ENCODE measurements at places on chromosomes 4 and X.
A peak's percentile ranks its signal among the peaks of the same experiment; 100 is the strongest.

DNA sequence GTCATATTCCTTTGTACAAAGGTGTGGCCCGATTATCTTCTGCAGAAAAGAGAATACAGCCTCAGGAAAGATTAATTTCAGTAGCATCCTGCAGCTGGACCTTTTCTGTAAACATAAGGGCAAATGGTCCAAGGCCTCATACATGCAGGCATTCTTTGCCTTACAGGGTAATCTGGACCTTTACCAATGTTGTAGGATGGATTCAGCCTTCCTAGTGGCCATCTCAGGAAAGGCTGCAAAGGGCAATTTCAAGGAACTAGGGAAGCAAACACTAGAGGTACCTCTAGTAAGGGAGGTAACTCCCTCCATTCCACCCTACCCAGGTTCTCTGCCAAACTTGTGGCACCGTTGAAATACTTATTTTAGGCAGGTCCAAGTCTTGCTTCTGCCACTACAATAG, 43.0 kb downstream of the UGT2B28 start:
- DNase-seq: no peak

DNA sequence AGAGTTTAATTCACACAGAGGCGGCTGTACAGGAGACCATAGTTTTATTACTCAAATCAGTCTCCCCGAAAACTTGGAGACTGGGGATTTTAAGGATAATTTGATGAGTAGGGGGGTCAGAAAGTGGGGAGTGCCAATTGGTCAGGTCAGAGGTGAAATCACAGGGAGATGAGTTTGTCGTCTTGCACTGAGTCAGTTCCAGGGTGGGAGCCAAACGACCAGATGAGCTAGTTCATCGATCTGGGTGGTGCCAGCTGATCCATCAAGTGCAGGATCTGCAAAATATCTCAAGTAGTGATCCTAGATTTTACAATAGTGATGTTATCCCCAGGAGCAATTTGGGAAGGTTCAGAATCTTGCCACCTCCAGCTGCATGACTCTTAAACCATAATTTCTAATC, 4.0 kb downstream of the ETFDH start:
- no peak for DNase-seq

DNA sequence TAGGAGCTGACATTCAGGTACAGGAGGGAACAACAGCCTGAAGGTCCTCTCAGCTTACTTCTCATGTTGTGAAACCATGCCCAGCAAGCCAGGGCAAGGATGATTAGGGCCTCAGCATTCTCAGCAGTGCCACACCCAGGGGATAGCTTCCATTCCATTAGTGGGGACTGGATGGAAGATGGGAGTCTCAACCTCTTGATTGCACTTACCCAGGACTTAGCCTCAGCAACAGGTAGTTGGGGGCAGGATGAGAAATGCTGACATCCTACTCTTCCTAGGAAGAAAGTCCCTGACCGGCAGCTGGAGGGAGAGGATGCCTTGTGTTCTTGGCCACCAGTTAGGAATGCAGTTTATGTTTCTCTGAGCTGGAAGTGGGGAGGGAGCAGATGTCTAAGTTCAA, 8.8 kb upstream of the BEX3 start:
- DNase-seq: no peak

DNA sequence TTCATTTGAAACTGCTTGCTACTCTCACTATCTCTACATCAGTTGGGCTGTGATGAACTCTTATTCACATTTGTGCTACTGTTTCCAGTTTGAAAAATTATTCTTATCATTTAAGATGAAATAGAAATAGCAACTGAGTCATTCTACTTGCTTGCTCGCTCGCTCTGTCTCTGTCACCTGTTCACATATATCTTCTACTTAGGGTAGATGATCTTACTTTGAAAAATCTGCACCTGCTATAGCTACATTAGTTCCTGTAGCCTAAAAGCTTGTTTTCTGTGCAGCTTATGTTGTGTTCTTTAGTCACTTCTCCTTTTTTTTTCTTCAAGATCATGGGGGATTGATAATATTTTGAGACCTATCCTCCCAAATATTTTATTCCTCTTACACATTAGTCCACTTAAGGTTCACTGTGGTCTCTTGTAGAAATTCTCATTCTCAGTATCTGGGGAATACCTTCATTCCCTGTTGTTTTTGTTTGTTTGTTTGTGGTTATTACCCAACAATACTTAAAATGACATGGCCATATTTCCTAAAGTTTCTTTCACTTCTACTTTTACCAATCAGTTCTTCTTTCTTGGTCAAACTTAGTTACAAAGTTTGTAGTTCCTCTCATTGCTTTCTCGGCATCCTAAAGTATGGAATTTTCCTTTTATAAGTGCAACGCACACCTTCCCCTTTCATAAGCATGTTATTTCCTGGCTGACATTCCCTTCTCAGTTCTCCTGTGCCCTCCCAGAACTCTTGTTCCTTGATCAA, 36.5 kb downstream of the CLCN5 start:
- no peak for DNase-seq

GRCh38 chr4:177369372-177369771, 59.7 kb downstream of the NEIL3 start:
- DNase-seq: no peak

DNA sequence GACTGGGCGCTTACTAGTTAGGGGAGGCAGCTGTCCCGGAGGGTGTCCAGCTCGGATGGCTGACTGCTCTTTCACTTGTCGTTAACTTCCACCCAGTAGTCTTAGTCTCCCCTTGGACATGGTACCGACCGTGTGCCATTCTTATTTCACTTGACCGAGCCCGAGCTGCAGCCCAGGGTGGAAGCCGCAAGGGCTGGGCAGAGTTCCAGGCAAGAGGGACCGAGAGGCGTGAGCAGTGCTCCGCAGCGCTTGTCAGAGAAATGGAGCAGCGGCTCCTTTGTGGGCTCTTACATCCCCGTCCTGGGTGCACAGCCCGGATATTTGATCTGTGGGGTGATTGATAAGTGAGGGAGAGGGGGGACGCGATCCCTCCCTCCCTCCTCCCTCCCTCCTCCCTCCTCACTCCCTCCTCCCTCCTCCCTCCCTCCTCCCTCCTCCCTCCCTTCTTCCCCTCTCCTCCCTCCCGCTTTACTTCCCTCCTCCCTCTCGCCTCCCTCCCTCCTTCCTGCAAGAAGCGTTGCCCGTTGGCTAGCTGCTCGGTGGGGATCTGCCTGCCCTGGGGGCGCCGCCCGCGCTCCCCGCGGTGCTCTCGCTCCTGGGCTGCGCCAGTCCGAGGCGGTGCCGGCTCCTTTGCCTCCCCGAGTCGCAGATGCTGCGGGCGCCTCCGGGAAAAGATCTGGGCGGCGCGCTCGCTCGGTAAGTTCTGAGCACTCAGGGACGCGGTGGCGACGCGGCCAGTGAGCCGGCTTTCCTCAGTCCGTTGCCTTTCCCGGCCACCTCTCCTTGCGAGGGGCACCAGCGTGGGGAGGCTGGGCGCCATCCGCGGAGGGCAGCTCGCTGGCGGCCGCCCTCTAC, at the start of gene SLITRK2:
Gene SLITRK2, plus strand, starts transcription at position 499 of the 855 bp plus-strand sequence. CDS start 4,597 bp downstream, outside the sequence.
- no peak for DNase-seq

DNA sequence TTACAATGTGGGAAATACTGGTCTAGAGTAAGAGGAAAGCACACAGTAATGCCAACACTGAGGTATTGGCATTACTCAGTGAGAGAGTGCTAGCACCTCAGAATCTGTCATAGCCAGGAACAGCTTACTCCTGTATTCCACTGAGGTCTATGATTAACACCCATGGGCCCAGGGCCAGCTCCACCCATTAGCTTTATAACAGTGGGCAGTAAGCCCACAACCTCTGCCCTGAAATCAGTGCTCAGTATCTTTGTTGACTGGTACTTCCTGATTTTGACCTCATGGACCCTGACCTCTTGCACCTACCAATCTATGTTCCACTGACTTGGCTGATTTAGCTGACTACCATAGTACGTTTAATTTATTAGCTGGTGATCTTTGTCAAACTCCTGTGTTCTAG, 56.1 kb downstream of the LANCL3 start:
- DNase-seq: no peak

- no peak for DNase-seq
Observed at GRCh38 chr4:184815046-184815877, 10.5 kb downstream of the ACSL1 start.

- no peak for DNase-seq
Observed at GRCh38 chr4:54363037-54363436, 133.9 kb downstream of the PDGFRA start.

DNA sequence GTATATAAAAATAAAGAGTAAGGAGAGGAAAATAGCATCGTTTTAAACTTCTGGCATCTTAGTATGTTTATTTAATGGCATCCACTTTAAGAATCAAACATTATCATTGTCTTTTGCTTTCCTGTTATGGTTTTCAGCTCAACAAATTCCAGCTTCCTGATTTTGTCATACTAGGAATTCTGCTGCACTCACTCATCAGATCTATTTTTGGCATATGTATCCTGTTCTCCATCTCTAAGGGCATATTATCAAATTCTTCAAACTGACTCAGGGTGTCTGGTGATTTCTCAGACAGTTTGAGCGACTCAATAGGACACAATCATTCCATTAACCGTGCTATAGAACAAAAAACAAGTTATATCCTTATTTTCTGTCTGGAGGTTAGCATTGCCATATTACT, 248.5 kb upstream of the DIAPH2 start:
- DNase-seq: no peak

GRCh38 chr4:10182446-10183424, 66.1 kb upstream of the WDR1 start:
- no peak for DNase-seq

- DNase-seq: no peak
Observed at GRCh38 chr4:186644737-186645261, 78.9 kb downstream of the FAT1 start.

- no peak for DNase-seq
Observed at GRCh38 chr4:156976147-156976546, 4.5 kb upstream of the PDGFC start.

- peak; percentile 34 for DNase-seq
Observed at GRCh38 chr4:112284662-112285411, 867 bp downstream of the TIFA start.

- peak; percentile 20 for DNase-seq
Observed at GRCh38 chr4:129641179-129641578, 545.2 kb downstream of the C4orf33 start.

- no peak for DNase-seq
Observed at GRCh38 chr4:33334416-33334815, 2614.2 kb downstream of the PCDH7 start.

GRCh38 chr4:15006416-15007024, 4.2 kb downstream of the CPEB2 start:
- peak; percentile 45 for DNase-seq

DNA sequence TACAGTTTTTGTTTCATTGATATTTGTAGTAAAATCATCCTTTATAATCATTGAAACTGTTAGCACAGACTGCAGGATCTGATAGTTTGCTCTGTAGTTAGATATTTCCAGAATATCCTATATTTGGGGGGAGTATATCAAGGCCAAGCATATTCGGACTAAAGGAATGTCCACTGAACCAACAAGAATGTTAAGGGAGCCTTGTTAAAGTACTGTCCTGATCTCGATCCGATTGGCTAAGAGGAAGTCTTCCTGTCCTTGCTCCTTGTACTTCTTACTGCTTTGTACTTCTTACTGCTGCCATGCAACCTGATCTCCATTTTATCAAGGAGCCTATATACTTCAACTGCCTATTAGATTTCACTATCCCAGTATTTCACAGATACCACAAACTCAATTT, 449.3 kb downstream of the RPA4 start:
- DNase-seq: no peak

DNA sequence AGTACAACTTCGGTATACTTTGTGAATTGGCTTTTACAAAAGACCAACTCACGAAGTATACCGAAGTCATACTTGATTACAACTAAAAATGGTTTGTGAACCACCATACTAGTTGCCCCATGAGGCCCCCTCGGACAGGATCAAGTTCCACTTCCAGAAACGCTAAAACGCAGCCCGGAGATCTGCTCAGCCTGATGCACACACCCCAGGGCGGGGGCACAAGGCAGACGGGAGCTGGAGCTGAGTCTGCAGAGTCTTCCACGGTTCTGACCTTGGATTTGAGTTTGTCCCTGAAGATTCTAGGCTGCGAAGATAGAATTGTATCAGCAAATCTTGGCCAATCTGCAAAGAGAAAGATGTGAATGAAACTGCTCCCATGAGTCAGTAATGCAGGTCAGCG, 118.1 kb downstream of the SORCS2 start:
- no peak for DNase-seq

GRCh38 chrX:153773741-153774575, 6.9 kb upstream of the SRPK3 start:
- DNase-seq: no peak

- DNase-seq: no peak
Observed at GRCh38 chrX:149274516-149275105, 230.5 kb downstream of the IDS start.

- DNase-seq: no peak
Observed at GRCh38 chr4:15552557-15553362, 83.1 kb downstream of the CC2D2A start.

DNA sequence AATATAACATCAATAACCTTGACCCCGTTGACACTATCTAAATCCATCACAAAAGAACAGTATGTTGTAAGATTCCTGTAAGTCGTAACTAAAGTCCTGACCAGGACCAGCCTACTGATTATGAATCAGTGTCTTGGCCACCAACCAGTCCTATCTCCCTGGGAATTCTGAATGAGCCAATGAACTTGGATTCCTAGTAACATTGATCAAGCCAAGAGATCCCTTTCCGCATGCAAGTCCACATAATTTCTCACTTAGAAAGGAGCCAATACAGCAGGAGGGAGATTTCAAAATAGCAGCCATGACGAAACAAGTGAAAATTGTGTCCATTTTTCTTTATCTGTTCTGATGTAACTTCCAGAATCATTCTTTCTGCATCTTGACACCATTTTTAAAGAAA, 9.5 kb downstream of the XPNPEP2 start:
- no peak for DNase-seq

DNA sequence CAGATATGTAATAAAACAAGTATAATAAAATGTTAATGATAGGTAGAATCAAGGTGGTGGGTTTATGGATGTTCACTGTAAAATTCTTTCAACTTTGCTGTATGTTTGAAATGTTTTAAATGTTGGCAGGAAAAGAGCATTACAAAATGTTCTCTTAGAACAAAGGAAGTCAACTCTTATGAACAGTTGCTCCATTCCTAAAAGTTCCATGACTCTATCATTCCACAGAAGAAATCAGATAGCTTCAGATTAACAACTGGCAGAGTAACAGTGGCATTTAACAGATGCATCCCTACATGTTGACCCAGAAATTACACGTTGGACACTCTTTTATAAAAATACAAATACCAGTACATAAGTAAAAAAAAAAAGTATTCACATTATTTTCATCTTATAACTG, 2023.7 kb downstream of the ARAP2 start:
- DNase-seq: no peak

GRCh38 chr4:121656269-121656641, 40.5 kb downstream of the ANXA5 start:
- peak; percentile 10 for DNase-seq

- DNase-seq: no peak
Observed at GRCh38 chrX:114774691-114775090, 190.8 kb downstream of the HTR2C start.

Measured in CD4-positive, alpha-beta T cell treated with Interleukin-4 for 4 hours (primary cell).